ENCODE measurements at places on chromosomes 6 and 20.

DNA sequence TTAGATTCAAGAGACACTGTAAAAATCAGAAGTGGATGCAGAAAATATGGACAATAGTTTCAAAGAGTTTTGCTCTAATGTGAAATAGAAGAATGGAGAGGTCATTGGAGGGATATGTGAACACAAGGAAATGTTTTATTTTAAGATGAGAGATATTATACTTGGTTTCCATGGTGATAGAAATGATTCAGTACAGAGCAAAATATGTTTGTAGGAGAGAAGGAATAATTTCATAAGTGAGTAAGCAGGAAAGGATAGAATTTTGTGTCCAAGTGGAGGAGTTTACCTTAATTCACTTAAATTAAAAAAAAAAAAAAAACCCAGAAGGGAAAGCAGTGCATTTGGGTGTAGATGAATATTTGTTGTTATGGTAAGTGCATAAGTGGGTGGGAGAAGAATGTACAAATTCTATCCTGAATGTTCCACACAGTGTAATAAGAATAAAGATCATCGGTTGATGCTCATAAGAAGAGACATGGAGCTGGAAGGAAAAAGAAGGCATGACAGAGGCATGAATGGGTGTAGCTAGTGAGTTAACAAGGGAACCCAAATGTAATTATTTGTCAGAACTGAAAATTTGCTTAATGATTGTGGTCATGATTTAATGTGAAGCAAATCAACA, 688.9 kb upstream of the GJE1 start:
- no peak for DNase-seq

DNA sequence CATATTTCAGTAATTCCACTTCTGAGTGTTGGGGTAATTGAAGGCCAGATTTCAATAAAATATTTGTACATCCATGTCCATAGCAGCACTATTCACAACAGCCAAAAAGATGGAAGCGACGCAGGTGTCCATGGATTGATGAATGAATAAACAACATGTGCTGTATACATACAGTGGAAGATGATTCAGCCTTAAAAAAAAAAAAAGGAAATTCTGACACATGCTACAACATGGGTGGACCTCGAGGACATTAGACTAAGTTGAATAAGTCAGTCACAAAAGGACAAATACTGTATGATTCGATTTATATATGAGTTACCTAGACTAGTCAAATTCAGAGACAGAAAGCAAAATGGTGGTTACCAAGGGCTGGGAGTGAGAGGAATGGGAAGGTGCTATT, 57.2 kb downstream of the TRAM2 start:
- no peak for DNase-seq

DNA sequence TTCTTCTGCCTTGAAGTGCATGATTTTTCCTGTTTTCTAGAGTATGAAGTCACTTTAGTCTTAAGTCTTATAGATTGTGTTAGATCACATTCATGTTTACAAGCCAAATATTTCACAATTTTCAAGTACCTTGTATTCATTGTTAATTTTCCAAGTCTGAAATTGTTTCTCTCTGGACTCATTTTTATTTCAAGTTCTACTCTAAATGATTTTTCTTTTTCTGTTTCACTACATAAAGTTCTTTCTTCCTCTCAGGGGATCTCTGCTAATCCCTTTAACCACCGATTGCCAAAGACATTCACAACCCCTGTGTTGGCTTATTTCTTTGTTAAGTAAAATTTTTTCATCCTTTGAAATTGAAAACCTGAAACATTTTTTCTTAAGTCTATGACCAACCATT, 805.7 kb downstream of the KIF16B start:
- DNase-seq, result no peak

GRCh38 chr6:127110712-127111111, 7.8 kb upstream of the RSPO3 start:
- no peak for DNase-seq

DNA sequence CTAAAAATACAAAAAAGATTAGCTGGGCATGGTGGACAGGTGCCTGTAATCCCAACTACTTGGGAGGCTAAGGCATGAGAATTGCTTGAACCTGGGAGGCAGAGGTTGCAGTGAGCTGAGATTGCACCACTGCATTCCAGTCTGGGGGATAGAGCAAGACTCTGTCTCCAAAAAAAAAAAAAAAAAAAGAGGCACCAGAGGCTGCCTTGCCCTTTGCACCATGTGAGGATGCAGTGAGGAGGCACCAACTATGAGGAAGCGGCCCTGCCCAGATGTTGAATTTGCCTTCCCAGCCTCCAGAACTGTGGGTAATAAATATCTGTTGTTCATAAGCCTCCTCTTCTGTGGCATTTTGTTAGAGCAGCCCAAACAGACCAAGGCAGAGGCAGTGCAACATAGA, 54.4 kb downstream of the ALDH5A1 start:
- no peak for DNase-seq

- no peak for DNase-seq
These were observed 28.1 kb downstream of the NCOA6 start for GRCh38 chr20:34797012-34797995.

- DNase-seq, result no peak
These were observed 48.0 kb downstream of the RARS2 start for GRCh38 chr6:87541744-87542143.

- DNase-seq, result peak; percentile 25
These were observed 134.4 kb upstream of the HMGCLL1 start for GRCh38 chr6:55713436-55713835.

GRCh38 chr20:17895641-17896171, 72.9 kb downstream of the SNX5 start:
- no peak for DNase-seq

- DNase-seq, result no peak
These were observed 41.6 kb downstream of the LYRM4 start for GRCh38 chr6:5219011-5219691.

- no peak for DNase-seq
These were observed 32.9 kb downstream of the PREX1 start for GRCh38 chr20:48794816-48795457.

DNA sequence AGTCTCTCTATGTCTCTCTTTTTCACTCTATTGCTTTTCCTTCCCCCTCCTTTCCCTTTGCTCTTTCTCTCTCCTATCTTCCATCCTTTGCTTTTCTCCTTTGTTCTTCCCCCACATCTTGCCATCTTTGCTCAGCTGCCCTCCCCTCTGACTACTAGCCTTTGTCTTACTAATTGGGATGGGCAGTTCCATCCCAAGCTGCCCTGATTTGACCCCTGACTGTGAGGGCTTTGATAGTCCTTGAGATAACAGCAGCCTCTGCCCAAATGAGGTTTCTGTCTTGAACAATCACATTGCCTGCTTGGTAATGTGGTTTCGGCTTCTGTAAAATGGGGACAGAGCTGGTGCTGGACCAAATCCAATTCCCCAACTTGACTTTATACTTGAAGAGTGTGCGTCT, 327.7 kb downstream of the DHX35 start:
- no peak for DNase-seq

GRCh38 chr6:106163446-106163965, 77.4 kb downstream of the PRDM1 start:
- no peak for DNase-seq

DNA sequence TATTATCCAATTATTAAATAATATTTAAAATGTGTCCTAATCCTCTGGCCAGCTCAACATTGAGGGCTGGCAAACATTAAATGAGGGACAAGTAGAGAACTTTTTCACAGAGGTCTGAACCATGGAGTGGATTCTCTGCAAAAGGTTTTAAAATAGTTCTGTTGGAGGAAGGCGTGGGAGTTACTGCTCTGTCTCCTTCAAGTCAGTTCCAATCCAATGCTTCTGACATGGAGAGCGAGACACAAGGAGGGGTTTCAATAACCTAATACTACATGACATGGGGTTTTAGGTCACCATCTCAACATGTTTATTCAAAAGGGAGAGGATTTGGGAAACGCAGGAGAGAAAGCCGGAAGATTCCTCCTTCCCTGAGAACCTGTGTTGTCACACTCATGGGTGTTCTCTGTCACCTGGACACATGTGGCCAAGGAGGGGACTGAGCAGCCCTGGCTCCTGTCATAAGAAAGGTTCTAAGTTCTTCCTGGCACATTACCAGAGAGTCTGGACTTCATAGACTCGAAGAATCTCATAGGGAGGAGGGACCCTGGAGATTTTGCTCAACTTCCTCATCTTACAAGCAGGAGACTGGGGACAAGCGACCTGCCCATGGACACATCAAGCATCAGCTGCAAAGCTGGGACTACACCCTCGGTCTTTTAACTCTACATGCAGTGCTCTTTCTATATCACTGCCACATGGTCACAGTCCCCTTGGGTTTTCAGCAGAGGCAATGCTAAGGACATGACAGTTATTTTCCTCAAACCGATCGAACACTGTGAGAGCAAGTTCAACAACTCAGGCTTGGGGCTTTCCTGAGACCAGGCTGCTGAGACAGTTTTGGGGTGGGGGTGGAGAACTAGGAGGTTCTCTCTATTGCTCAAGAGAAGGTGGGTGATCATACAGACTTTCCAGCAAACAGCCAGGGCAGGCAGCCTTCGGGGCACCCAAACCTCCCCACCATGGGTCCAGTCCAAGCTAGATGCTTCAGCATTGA, 38.6 kb downstream of the PRDM1 start:
- DNase-seq, result no peak

- no peak for DNase-seq
These were observed 3.5 kb downstream of the GRM1 start for GRCh38 chr6:146032387-146032786.

DNA sequence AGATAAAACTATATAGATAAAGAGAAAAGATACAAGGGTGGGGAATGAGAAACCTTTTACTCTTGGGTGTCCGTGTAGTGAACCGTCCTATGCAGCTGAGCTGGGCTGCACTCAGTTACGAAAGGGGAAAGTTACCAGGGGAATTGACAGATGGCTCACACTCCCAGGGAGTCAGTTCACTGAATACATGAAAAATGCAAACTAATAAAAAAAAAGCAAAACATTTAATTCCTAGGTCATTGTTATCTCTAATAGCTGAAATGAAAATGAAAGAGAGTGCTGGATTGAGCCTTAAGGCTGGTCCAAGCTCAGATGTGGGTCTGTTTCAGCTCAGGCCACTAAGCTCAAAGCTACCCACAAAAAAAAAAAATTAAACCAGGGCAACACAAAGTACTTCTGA, 138.0 kb downstream of the THBS2 start:
- no peak for DNase-seq

DNA sequence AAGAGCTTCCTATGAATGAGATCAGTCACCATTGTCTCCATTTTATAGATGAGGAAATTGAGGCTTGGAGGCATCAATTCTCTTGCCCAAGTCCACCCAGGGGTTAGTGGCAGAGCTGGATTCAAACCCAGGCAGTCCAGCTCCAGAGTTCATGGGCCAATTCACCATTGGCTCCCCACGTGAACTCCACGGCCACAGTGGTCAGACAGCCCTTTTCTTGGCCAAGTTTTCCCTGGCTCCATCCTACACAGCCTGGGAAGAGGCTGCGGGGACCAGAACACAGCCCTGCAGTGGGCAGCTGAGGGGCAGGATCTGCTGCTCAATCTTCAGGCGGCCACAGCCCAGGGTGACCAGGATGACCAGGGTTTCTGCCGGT, 20.5 kb downstream of the TGM2 start:
- no peak for DNase-seq

- no peak for DNase-seq
These were observed 206.4 kb upstream of the HDDC2 start for GRCh38 chr6:125507987-125508655.

GRCh38 chr6:138609801-138610430, 110.6 kb upstream of the NHSL1 start:
- DNase-seq, result no peak

DNA sequence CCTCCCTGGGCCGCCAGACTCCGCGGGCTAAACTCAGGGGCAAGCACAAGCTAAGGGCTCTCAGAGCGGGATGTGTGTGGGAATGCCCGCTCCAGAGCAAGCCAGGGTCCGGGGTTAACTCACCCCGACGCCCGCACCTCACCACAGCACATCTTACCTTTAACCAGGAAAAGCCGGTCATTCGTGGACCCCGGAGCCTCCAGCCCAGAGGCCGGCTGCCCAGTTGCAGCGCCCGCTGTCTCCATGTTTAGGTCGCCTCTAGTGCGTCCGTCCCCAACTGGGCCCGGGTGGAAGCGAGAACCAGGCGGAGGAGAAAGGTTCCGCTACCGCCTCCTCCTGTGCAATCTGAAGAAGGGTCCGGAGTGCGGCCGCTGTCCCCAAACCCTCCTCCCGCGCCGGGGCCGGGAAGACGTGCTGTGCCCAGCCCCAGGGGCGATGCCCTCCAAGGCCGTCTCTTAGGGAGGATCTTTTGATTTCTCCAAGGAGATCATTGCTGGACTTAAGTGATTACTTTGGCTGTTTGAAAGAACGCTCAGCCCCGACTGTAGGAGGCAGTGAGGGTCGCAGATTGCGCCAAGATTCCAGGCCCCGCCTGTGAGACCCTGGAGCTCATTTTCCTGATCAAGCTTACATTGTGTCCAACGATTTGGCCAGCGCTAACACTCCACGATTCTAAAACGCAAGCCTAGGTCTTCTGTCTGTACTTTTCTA, at the start of gene TMEM242:
TSS of gene TMEM242 (minus strand) at position 265 of the 711 bp plus-strand sequence. CDS start at position 245, 20 bp downstream.
- DNase-seq, result peak; percentile 78

- no peak for DNase-seq
These were observed 181.4 kb downstream of the SIM1 start for GRCh38 chr6:100283285-100283684.

GRCh38 chr6:39268171-39268570, 38.9 kb upstream of the KCNK5 start:
- DNase-seq, result no peak

DNA sequence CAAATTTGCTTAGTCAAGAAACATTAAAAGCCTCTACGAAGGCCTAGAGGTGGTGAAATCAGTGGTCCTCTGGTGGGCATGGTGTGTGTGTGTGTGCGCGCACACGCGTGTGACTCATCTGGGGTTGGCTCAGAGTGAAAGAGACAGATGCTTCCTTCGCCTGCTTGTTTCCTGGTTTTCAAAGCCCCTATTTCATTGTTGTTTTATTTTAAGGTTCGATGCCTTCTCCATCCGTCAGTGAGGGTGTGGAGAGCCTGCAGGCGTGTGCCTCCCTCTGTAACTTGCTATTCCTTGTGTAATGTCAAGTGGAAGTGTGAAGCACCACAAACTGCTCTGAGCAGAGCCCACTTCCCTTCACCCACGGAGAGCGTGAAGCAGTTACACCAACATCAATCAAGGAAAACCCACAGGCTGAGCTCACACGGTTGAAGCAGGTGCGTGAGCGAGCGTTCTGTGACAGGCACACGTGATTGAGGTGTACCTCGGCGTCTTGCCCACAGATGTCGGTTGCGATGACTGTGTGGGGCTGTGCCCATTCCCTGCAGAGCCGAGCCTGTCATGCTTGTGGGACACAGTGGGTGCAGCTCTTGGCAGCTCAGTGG, 233.9 kb downstream of the PRL start:
- DNase-seq, result no peak

GRCh38 chr6:13870214-13870830, 54.4 kb upstream of the RNF182 start:
- no peak for DNase-seq

DNA sequence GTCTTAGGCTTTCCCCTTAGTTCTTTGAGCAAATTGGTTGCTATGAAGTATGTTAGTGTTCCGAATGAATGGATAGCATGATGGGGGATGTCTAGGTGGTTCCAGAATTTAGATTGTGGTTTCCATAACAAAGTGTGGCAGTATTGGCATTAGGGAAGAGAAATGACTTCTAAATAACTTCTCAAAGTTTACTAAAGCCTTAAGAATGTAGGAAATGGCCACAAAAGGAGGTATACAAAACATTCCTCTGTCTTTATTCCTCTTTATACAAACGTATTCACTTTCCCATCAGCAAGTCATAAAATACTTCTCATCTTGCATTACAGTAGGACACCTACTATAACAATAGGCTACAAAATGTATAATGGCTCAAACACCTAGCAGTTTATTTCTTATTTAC, 279.6 kb downstream of the ESR1 start:
- DNase-seq, result no peak

Data from AG09319 (cell line).